ENCODE measurements at places on chromosomes 13 and 19.

GRCh38 chr13:51785712-51786424 lies 18.1 kb downstream of the DHRS12 start:
- no peak for DNase-seq

DNA sequence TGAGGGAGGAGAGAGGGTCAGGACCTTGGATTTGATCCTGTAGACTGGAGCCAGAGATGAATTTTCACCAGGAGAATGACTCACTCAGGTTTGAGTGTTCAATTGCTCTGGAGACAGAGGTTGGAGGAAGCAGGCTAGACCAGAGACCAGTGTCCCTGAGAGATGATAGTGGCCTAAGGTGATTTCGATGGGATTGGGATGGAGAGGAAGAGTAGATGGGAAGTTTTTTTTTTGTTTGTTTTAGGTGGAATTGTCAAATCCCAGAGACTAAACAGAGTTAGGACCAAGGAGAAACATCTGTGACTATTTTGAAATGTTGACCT lies 2.3 kb downstream of the CEBPG start:
- DNase-seq = no peak

DNA sequence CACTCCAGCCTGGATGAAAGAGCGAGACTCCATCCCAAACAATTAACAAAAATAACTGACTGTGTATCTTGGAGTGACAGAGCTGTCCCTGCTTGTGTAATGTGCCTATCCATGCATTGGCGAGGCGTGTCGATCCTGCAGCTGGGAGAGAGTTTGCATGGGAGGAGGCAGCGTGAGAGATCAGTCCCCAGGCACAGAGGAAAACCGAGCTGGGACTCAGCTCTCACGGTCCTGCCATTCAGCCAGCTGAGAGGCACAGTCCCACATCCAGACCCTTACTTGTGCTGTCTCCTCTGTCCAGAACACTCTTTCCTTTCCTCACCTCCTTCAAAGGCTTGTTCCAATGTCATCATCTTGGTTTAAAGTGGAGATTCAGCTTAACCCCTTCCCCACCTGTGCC lies 11.9 kb upstream of the SULT2B1 start:
- no peak for DNase-seq

DNA sequence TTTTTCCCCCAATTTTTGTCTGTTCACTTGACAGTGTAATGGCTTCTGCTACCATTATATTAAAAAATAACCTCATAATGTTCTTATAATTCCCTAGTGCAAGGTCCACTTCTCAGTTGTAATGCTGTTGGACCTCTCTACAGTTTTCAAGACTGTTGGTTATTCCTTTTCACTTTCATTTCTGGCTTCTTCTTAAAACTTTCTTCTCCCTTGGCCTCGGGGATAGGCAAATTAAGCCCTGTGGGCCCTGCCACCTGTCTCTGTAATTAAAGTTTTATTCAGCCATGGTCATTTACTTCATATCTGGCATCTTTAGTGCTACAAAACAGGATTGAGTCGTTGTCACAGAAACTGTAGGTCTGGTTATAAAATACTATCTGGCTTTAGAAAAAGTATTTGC lies 313.5 kb downstream of the KLF12 start:
- no peak for DNase-seq

DNA sequence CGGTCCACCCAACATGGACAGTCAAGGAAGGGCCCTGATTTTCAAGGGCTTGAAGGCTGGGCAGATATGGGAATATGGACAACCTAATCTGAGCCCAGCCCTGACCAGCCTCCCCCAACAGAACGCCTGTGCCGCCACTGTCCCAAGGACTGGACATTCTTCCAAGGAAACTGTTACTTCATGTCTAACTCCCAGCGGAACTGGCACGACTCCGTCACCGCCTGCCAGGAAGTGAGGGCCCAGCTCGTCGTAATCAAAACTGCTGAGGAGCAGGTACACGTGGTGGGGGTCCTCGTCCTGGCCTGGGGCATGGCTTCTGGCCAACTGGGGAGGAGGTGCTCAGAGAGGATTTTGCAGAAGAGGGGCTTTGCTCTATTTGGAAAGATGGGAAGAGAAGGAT lies 3.5 kb downstream of the CLEC4M start:
- DNase-seq = no peak

- DNase-seq = no peak
Measured at GRCh38 chr13:33676045-33676989, 141.6 kb upstream of the RFC3 start.

DNA sequence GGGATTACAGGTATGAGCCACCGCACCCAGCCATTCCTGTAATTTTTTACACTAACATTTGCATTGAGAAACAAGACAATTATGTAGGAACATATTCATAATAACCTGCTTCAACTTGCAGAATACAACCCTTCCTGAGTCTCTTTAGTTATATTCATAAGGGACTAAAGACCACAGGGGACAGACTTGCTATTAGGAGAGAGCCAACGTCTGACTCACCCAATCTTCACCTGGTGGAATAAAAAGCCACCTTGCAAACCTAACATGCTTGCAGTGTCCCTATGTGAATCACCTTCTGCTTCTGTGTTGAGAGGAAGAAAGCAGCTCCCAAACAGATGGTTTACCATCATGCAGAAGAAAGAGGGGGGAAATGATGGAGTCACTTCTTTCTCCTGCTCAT lies 456.1 kb downstream of the PCDH9 start:
- no peak for DNase-seq

DNA sequence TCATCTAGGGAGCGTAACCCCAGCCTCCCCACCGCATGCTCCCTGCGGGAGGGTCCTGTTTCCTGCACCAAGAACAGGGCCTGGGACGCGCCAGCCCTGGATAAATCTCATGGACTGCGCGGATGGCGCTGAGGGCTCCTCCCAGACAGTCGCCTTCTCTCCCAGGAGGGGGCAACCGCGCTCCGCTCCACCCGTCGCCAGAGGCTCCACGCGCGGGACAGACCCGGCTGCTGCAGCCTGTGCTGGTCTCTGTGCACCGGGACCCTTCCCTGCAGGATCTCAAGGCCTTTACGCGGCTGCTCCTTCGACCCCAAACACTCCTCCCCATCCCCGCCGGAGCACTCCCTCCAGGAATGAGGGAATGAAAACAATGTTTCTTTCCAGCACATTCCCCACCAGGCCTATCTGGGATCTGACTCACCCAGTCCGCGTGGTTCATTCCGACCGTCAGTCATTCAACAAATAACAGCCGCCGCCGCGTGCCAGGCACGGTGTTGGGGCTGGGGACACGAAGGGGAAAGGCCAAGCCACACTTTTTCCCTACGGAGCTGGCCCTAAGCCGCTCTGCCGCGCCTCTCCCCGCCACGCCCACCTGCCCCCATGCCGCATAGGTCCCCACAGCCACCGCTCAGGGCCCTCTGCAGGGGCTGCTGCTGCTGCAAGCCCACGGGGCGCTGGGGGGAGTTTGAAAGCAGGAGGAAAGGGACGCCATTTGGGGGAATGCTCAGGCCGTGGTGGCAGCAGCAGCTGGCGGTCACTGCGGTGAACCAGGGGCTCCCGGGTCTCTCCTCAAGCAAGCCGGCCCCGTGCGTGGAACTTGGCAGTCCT lies 6.0 kb downstream of the PNMA8B start:
- DNase-seq = no peak

All from activated CD4-positive, CD25-positive, alpha-beta regulatory T cell (primary cell).